ENCODE measurements at places on chromosomes 2 and 18.

- DNase-seq, result no peak
These were observed 44.0 kb downstream of the PTRHD1 start for GRCh38 chr2:24749069-24749691.

DNA sequence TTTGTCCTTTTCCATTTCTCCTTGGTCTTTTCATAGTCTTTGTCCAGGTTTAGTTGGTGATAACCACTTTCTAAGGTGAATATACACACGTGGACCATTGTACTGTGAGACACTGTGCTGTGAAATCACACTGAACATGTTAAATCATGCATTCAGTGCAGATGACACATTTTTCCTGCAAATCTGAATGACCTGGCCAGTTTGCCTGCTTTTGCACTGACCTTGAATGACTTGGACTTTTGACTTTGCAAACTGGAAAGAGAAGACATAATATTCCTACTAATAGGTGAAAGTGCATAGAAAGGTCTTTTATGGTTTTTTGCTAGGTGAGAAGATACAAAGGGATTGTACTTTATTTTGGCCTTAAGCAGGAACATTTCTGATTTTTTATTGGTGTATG lies 21.7 kb upstream of the PHLPP1 start:
- no peak for DNase-seq

GRCh38 chr2:218658671-218659257 lies 659 bp downstream of the ZNF142 start:
- DNase-seq, result peak; percentile 64

- no peak for DNase-seq
These were observed 6.1 kb downstream of the TMEM163 start for GRCh38 chr2:134712736-134713135.

GRCh38 chr2:233013027-233013461 lies at the start of gene NGEF:
Gene NGEF, minus strand, starts transcription at chr2:233013256. Its CDS starts 38,366 bp downstream, at chr2:232974890.
- no peak for DNase-seq

DNA sequence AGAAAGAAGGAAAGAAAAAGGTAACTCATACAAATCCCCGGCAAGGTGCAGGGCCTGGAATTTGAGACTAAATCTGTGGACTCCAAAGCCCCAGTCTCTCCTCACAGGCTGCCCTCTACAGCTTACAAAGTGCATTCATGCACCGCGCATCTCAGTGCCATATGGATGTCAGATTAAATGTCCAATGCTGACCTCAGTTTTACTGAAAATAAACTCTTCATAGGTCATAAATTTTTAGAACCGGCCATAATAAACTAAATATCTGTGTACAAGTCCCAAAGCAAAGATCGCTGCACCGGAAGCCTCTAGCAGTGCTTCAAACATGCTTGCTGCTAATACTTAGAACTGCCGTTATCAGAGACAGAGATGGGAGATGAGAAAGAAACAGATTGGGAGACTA lies 17.7 kb downstream of the ST6GAL2 start:
- no peak for DNase-seq

GRCh38 chr2:225599856-225600255 lies 200.3 kb downstream of the NYAP2 start:
- DNase-seq, result no peak

Data from adrenal gland (tissue), 19 donors.